Fibroblast of gingiva (primary cell): ENCODE measurements at places on chromosomes 3 and 15.
A peak's percentile ranks its signal among the peaks of the same experiment; 100 is the strongest.

DNA sequence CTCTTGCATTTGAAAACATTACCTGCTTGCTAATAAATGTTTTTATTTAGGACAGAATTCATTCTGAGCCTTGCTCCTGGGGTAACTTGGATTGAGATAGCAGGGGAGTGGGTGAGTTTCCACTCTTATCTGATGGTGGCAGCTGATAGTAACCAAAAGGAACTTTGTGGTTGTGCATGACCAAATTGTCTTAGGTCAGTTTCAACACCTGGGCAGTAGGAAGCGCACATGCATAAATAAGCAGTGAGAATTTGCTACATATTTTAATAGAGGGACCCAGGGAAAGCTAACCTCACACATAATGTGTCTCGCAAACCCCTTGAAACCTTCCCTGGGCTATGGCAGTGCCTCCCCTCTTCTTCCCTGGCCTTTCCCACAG is 65.4 kb upstream of the XCR1 start:
- no peak for DNase-seq

DNA sequence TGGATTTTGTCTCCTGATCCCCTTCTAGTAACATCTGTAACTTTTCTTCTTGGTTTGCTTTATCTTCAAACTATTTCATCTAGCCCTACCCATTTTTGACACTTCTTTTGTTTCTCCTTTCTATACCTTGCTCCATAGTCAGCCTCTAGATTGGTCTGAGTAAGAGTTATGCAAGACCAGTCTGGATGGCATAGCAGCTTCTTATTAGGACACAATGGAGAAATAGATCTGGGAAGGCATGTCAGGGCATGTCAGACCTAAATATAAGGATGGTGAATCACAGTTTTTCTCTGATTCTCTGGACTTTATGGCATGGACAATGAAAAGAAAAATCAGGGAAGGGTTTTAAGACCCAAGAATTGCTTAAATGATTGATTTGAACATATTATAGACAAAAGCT is 452.5 kb downstream of the RAP2B start:
- DNase-seq: peak; percentile 88

- peak; percentile 4 for DNase-seq
Observed at GRCh38 chr3:133038089-133038730, at the start of gene TMEM108. Gene TMEM108, plus strand, starts transcription at chr3:133038391.

DNA sequence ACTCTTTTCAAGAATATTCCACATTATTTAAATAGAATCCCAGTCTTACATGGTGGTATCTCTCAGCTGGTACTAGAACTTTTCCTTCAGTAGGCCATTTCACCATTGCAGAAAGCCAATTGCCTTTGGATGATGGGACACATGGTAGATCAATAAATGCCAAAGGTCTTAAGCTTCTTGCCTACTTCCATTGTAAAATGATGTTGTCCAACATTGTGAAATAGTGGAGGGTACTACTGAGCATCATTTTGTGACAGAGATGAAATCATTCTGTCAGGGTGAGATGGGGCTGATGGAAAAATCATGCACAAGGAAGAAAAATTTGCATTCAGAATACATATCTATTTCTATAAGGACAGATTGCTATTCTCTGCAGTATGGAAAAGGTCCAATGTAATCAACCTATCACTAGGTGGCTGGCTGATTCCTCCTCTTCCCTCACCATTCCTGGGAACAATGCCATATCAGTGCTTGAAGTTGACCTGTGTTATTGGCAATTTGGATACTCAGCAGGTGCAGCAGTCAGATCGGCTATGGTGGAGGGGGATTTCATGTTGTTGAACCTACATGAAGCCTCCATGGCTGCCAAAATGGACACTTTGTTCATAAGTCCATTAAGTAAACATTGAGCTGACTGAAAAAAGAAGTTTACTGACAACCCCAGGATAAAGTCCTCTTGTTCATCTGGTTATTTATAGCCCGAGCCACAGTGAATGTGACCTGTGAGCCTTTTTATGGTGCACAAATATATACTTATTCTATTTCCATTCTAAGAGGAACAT is 596.9 kb upstream of the ARPP21 start:
- no peak for DNase-seq

- DNase-seq: no peak
Observed at GRCh38 chr15:85598219-85598618, 196.5 kb downstream of the KLHL25 start.

DNA sequence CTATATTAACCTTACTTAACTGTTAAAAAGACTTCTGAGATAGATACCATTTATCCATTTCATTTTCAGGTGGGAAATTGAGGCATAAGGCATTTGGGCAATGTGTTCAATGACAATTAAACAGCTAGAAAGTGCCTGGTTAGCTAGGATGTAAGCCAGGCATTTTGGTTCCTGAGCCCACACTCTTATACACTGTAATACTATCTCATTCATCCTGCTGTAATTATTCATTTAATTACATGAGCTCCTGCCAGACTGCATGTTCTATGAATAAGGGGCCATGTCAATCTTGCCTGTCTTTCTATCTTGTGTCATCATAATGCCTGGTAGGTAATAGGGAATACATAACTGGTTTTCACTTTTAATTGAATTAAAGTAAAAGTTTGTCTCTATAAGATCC is 74.0 kb downstream of the RBMS3 start:
- no peak for DNase-seq

DNA sequence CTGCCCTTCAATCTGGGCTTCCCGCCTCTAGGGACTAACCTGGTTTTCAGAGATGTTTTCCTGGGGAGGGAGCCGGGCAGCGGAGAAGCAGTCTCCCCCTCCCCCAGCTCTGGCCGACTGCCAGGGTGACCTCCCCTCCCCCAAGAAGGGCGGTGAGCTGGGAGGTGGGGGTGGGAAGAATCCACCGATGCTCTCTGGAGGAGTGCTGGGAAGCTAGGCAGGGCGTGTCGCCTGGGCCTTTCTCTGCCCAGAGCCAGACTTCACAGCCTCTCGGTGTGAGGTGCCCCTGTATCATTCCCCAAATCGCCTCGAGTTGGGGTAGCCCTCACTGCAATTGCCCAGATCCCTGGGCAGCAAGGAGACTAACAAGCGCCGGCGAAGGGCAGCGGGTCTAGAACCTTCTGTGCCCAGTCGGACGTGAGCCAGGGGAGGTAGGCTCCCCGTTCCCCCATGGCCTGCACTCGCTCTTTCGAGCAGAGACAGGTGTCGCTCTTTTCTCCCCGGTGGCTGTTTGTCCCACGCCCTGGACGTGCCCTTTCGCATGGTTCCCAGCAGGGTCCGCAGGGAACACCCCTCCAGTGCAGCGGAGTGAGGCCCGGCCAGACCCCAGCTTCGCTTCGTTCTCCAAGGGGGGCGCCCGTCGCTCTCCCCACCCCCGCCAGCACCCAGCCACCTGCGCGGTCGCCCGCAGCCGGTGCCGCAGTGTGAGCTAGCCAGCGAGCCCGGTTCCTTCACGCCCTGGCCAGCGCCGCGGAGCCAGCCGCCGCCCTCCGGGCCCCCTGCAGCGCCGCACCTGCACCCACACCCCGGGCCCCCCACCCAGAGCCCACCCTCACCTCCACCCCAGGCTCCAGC is 1.1 kb downstream of the RAB6B start:
- no peak for DNase-seq

DNA sequence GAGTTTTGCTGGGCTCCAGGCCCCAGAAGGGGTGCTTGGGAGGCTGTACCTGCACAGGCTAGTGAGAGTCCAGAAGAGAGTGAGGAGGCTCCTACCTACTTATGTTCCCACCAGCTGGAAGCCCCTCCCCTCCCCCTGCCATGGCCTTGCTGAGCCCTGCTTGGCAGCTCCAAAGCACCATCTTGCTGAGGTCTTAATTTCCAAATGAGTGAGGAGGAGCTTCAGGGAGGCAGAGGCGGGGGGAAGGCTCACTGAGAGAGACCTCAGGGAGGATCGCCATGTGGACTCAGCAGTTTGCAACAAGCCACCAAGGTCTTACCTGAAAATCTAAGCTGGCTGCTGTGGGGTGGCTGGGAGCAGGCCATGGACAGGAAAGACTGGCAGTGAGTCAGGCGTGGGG is 8.7 kb upstream of the CACNA2D2 start:
- DNase-seq: no peak

DNA sequence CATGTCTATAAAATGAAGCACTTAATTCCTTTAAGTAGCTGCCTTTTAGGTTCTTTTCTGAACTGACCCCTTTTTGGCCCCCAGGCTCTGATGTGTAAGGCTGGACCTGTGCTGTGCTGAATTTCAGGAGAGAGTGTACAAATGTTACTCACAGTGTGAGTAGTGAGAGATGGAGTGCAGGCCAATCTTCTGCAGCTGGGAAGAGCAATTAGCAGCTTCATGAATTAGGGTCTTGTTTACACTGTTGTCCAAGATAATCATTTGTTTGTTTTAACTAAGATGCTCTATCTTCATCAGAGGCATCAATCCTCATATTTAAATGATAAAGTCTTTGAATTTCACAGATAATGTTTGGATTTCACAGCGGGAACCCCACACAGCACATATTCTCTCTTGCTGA is 19.4 kb downstream of the ARPP21 start:
- DNase-seq: no peak

DNA sequence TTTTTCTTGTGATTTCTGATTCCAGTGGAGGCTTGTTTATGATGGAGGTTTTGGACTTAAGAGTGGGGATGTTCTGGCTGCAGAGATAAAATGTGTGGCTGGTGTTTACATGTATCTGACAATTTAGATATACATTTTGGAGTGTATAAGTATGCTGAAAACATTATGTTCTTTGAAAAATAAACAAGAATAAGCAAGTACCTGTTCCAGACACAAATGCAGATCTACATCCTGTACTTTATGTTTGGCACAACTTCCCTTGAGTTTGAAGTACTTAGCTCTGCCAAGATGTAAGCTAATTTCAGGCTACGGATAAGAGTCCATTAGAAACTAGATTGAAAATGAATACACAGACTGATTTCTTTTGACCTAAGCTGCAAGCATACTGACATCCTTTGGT is 277.2 kb downstream of the CHST2 start:
- no peak for DNase-seq

DNA sequence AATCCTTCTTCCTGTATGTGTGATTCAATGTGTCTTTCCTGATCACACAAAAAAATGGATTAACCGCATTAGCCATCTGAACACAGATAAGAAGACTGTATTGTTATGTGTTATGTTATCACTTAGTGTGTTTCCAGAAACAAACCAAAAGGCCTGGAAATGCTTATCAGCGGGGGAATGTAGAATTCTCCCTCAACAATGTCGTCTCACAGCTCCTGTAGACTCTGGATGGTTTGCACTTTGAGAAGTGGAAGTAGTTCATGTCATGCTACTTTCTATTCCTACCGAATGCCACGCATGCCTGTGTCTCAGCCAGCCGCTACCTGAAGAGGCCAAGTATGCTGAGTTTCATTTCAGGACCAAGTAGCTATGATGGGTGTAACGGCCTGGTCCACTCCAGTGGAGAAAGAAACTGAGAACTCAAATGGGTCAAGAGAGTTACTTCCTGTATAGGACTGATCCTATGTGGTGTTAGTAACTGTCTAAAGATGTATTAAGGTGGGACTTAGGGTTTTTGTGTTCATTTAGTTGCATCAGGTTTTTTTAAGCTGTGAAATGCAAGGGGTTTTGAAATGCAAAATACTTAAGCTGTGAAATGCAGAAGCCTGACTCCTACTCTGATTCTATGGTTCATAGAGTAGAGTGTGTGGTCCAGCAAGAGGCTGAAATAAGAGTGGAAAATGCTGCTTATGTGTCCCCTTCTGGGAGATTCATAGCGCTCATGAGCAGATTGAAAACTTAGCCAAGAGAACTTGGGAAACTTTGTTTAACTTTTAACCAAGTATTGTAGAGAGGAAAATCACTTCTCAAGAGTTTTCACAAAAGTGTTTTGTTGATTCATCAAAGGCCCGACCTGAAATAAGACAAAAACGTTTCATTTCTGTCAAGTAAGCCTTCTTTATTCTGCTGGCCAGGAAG is 118.5 kb upstream of the LMOD3 start:
- DNase-seq: no peak

DNA sequence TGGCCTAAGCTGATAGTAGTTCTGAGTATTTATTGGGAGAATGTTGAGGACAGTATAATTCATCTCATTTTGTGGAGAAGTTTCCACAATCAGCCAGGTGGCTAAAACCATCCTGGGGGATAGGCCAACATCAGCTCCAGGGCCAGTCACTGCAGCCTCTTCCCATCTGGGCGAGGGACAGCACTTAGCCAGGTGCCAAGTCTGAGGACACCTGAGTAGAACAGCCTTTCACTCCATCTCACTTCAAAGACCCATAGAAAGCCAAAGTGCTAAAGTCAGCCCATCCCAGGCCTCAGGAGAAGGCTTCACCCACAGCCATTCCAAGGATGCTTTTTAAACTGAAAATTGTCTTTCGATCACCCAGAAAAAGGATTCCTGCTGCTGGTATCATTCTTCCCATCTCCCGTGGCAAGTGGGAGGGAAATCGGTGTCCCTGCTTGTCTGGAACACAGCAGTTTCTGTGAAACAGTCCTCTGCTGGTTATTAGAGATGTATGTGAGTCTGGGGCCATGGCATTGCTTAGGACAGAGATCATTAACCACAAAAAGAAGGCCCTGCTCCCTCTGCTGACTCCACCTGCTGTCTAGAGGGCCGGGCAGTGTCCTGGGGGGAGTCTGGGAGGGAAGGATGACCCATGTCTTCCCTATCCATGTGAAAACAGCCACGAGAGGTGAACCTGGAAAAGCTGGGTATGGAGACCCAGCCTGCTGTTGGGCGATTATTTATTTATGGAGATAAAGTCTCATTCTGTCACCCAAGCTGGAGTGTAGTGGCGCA is 9.6 kb downstream of the CALML4 start:
- no peak for DNase-seq

GRCh38 chr3:41751597-41751996 is 210.3 kb downstream of the ULK4 start:
- DNase-seq: no peak

DNA sequence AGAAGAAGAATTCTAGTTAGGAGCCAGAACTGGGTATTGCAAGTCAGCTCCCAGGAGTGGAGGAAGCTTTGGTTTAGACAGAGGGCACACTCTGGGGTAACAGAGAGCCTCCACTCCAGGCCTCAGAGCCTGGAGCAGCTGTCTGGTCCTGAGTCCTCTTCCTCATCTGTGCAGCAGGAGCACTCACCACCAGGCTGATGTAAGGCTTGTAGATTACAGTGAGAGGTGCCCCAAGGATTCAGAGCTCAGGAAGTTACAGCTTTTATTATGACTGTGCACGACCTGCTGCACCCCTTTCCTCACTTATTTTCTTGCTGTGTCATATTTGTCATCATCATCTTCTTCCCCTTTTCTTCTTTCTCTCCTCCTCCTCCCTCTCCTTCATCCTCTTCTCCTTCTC is 210.4 kb downstream of the ATP10A start:
- no peak for DNase-seq

- DNase-seq: no peak
Observed at GRCh38 chr15:63971427-63971805, 74.9 kb downstream of the DAPK2 start.

- no peak for DNase-seq
Observed at GRCh38 chr15:73176598-73176997, 124.3 kb downstream of the NEO1 start.

DNA sequence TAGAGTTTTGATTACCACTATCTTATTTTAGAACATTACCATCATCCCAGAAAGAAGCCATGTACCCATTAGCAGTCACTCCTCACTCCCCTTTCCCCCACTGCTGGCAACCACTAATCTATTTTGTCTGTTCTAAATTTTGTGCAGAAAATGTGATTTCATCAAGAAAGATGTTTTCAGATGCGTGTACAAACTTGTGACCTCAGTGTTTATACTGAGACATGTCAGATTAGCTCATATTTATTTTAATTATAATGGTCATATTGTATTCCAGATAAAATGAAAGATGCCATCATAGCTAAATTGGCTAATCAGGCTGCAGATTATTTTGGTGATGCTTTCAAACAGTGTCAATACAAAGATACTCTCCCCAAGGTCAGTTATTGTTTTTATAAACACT is 27.8 kb downstream of the PDCD6IP start:
- peak; percentile 58 for DNase-seq
